ENCODE measurements at places on chromosomes 4 and X. TPM values are rescaled to one million over a fixed set of nuclear protein-coding genes. Genes with fewer than 3 reads are reported as not detected.
A peak's percentile ranks its signal among the peaks of the same experiment; 100 is the strongest.

DNA sequence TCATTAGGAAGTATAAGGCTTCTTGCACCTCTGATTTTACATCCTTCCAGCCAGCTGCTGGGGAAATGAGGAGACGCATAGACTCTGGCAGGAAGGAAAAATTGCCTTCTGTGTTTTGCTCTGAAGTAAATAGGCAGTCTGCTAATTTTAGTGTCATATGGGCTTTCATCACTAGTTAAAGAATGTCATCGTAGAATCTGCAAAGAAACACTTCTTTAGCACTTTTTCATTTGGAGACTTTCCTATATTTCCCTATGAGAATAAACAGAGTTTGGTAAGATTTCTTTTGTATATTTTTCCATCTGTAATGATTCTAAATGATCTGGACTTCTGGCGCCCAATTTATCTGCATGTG, 3.3 kb downstream of the ADGRL3 start:
- DNase-seq, result peak; percentile 5

Gene FABP2
- not detected for total RNA-seq

GRCh38 chr4:2928242-2929176, 34.7 kb downstream of the NOP14 start:
- DNase-seq, result no peak

Gene HMGN5
- 4.8 TPM for total RNA-seq

GRCh38 chr4:71607780-71608677, 175.8 kb downstream of the GC start:
- no peak for DNase-seq

Gene CD38
- 0.06 TPM for total RNA-seq

DNA sequence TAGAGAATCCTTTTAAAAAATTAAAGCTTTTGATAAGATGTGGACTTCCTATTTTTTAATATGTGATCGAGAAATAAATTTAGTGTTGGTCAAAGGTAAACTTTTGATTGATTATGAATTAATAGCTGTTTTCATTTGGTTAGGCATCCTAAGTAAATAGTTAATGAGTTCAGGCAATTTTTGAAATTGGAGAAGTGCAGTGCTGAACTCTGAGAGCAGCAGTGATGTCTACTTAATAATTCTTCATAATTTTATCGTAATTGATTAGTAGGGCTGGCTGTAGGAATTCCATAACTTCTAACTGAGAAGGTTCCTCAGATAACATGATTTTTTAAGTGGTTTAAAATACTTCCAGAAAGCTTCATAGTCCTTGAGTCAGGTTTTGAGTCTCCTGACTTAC, 1.5 kb downstream of the MND1 start:
- DNase-seq, result no peak

Gene CXCL9
- not detected for total RNA-seq

Gene SSX2B
- not detected for total RNA-seq

DNA sequence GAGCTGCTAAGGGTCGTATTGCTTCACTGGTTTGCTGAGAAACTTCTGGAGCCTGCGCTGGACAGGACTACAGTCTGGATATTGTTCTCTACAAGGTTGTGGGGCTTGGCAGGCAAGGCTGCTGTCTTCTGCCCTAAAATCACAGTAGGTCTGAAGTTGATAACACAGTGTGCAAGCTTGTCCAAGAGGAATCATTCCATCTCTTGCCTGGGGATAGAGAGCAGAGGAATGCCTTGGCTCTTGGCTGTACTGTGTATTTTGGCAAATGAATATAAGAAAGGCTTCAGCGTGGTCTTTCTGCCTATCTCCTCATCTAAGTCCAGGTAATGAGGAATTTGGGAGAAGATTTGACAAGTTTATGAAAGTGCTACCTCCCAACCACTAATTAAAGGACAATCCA, 9.4 kb upstream of the RASL11B start:
- no peak for DNase-seq

Gene UCP1
- not detected for total RNA-seq

DNA sequence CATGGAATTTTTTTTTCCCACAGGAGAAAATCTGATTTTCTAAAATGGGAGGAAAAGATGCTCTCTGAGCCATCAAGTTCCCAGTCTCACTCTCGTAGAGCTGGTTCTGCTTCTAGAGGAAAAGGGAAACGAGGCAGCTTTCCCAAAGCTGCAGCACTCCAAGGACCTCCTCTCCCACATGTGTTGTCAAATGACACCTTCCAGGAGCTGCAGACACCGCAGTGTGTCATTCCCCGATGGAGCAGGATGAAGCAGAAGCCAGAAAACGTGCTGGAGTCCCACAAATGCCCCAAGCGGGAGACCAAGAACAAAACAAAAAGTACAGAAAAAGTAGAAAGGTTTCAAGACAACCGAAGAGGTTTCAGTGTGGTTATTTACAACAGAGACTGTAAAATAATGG, 348.1 kb downstream of the ARHGAP10 start:
- DNase-seq, result no peak

DNA sequence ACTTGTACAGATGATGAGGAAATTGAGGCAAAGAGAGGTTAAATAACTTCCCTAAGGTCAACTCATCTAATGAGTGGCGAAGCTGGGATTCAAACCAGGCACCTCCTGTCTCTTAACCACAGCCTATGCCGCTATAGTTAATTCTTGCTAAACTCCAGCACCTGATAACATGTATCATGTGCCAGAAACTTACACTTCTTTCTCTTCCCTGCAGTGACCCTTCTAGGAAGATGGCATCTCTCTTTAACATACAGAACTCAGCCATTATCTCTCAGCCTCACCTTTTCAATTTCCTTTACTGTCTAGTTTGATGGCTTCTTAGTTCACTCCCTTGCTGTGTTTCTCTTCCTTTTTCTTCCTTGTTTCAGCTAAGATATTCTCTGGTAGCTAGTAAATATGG, 2.5 kb downstream of the VBP1 start:
- DNase-seq, result no peak

Gene RAI2
- total RNA-seq, result not detected
